ENCODE measurements at places on chromosomes 4 and X. TPM values are rescaled to one million over a fixed set of nuclear protein-coding genes. Genes with fewer than 3 reads are reported as not detected.

The HEPH gene
- total RNA-seq, result 99.5 TPM

The BMP2K gene
- total RNA-seq, result 24.6 TPM

The IDUA gene
- 7.0 TPM for total RNA-seq

The MAP3K15 gene
- total RNA-seq, result not detected

The VCX2 gene
- total RNA-seq, result not detected

The SLC9B1 gene
- 2.2 TPM for total RNA-seq

The ANK2 gene
- total RNA-seq, result 17.0 TPM

The FMR1NB gene
- not detected for total RNA-seq

The LPAR4 gene
- not detected for total RNA-seq

The ZIC3 gene
- total RNA-seq, result not detected

The AKAP4 gene
- total RNA-seq, result not detected

The REPS2 gene
- total RNA-seq, result 0.23 TPM

Data from smooth muscle cell of the coronary artery (primary cell).